ENCODE measurements at places on chromosomes 11 and 22.

GRCh38 chr11:73566422-73566821 lies 31.5 kb downstream of the FAM168A start:
- DNase-seq: no peak

DNA sequence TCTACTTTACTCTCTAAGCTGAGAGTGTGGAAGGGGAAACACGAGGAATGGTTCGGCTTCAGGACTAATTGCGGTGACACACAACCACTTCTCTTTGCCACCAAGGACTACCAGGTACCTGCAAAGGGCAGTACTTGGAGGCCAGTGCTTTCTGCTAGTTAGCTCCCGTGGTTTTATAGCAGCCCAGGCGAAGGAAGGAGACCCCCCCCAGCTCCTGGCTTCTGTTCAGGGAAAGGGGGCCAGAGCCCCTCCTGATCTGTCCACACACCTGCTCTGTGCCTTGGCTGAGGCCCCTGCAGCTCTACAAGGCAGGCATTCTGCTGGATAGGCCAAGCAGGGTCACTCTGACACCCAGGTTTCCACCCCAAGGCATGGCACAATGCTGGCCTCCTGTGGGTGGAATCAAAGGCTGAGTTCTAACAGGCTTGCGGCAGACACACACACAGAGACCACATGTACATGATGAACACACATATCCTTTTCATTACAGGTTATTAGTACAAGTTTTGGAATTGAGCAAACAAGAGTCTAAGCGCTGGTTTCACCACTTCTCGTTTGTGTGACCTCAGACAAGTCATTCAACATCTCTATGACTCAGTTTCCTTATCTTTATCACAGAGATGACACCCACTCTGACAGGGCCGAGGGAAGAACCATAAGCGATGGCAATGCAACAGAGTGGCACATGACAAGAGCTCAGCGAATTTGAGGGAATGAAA lies 7.5 kb downstream of the SERPIND1 start:
- no peak for DNase-seq

- DNase-seq: no peak
Measured at GRCh38 chr11:130439876-130440275, 8.6 kb upstream of the ADAMTS15 start.

DNA sequence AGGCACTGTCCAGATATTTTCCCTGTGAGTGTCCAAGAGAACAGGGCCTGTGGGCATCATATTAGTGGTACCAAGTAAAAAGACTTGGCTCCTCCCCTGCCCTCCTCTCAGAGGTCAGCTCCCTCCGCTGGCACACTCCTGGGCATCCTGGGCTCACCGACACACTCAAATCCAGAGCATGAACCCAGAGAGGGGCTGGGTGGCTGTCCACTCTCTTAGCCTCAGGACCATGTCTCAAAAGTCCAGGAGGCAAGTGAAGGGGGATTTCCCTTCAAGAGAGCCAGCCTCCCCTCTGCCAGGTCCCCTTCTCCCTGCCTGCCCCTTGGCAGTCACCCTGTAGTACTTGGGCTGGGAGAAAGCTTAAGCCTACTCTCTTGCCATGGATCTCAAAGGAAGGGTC lies 10.3 kb downstream of the BCL9L start:
- no peak for DNase-seq

DNA sequence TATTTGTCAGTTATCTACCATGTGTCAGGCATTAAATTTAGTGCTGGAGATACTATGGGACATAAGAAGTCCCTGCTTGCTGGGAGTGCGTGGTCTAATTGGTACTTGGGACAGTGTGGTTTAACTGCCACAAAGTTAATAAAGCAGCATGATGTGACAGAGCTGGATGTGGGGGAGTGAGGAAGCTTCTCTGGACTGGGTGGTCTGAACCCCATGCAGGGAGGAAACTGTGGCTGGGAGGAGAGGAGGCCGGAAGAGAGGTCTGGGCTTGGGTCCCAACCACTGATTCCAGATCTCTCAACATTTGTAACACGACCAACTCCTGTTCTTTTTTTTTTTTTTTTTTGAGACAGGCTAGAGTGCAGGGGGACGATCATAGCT lies 37.1 kb downstream of the ST3GAL4 start:
- no peak for DNase-seq

- DNase-seq: no peak
Measured at GRCh38 chr11:82756765-82757639, 23.3 kb upstream of the FAM181B start.

DNA sequence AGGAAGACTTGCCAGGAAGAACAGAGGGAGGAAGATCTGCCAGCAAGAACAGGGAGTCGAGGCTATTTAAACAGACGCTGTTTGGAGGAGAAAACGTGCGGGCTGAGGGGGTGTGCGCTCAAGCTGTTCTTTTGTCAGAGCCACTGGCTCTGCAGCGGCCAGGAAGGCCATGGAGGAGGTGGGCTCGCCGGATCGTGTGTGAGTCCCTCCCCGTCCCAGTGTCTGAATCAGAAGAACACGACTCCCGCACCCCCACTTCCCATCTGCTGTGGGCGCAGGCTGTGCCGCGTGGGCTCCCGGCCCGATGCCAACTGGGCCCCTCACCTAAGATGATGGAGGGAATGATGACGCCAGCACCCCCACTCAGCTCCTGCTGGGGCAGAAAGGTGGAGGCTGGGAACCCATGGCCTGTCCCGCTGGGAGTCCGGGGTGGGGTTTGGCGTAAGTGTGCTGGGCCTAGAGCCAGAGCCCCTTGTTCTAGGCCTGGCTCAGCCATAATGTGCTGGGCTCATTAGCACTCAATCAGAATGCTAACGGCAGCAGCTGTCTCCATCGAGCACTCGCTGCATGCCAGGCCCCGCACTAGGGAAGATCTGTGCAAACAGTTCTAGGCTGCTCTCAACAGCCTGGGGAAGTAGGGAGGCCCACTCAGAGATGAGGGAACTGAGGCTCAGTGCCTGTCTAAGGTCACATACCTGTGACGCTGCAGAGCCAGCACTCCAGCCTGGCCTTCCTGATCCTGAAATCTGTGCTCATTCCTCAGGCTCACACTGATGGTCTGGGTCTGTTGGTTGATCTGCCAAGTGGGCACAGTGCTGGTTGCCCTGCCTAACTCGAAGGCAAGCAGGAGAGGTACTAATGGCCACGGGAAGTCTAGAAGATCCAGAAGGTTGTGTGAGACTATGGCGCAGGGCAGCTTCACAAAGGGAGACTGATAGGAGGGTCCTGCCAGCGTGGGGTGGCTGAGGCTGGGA lies 11.5 kb downstream of the NPTXR start:
- no peak for DNase-seq

DNA sequence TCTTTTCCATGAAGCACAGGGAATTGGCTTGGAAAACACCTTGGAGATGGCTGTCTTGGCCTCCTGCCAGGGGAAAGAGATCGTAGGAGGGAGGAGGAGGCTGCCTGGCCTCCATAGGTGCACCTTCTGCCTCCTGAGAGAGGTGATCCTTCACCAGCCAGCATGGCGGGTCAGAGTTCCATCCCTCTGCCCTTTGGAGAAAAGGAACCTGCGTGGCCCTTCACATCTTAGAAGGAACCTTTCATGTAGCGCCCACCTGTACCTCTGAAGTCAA lies 58.2 kb upstream of the DRD2 start:
- DNase-seq: no peak

DNA sequence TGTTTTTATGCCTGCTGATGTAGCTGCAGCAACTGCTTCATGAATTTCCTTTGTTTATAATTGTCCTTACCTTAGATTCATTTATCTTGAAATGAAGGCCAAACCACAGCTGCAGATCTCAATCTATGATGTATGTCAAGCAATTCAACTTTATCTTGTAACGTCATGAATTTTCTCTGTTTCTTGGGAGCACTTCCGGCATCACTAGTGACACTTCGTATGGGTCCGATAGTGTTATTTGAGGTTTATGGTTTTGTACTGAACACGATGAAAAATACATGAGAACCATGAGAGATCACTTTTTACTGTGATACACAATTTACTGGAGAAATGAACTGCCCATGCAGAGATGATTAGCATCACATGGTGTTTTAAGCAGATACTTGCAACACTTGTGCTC lies 98.5 kb downstream of the CSTPP1 start:
- no peak for DNase-seq

DNA sequence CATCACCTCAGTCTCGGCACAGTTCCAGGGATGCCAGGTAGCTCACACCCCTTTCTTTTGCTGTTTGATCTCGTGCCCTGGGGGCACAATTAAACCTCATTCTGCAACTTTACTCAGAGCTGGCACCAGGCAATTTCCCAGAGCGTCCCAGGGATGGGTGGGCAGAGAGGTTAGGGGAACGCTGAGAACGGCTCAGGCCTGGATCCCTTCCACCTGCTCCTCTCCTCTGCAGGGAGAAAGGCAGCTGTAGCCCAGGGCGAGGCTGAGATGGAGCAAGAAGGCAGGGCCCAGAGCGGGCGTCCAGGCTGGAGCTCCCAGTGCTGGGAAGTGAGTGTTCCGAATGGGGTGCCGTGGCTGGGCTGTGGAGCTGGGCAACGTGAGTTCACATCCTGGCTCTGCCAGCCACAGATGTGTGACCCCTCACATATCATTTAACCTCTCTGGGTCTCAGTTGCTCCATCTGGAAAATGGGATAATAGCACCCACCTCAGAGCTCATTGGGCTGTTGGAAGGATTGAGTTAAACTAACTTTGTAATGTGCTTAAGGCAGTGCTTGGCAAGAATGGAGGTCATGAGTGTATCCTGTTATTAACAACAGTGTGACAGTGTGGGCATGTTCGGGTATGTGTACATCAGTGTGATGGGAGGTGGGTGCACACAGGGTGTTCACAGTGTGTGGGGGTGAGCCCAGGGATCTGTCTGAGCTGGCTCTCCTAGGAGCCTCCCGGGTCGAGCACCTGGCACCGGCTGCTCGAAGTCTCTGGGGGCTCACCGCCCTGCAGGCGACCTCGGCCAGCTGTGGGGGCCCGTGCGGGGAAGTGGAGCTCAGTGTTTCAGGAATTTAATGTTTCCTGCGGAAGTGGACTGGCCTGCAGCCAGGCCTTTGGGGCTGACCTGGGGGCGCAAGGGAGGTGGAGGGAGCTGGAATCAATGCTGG lies 15.5 kb downstream of the OTUB1 start:
- no peak for DNase-seq

DNA sequence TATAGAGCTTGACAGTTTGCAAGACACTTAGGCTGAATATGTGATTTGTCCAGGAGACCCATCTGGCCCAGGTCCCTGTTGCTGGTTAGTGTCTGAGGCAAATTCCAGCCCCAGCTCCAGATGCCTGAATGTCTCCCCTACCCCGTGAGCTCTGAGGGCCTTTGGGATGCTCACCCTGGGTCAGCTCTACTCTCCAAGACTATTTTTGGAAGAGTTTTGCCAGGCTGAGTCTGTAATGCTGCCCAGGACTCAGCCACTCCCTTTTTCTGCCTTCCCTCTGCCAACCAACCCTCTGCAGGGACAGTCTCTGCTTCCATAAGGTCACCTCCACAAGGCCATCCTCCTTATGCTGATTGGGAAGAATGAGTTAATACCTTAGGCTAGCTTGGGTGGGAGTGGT lies 66.3 kb downstream of the CABIN1 start:
- no peak for DNase-seq

DNA sequence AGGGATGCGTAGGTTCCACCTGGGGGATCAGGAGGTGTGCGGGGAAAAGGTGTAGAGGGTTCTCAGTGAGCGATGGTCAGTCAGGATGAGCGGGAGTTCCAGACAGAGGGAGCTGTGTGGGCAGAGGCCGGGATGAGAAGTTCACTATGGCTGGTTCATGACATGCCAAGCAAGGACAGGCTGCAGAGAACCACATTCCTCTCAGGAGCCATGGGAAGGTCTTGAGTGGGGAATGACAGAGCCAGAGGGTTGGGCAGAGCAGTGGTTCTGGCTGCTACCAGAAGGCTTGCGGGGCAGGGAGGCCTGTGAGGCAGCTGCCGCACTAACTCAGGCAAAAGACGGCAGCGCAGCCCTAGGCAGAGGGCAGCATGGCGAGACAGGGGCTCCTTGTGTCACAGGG lies 66.1 kb downstream of the SCUBE1 start:
- DNase-seq: no peak

GRCh38 chr22:46376908-46377524 lies 41.5 kb downstream of the TRMU start:
- DNase-seq: no peak

GRCh38 chr11:109514313-109515018 lies 92.5 kb downstream of the C11orf87 start:
- DNase-seq: no peak

DNA sequence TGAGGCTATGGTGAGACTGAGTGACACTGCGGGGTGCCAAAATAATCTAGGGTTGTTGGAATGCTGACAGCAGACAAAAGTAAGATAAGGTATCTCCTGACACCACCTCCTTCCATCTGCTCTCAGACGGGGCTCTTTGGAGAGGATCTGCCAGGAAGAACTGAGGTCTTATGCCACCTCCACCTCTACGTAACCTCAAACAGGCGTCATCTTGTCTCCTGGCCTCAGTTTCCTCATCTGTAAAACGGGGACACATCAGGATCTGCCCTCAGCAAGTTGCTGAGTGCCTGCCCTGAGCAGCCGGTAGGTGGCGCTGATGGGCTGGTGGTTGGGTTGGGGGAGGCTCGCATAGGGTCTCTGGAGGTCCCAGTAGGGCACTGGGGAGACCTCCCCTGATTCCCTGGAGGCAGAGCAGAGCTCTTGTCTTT lies 1.7 kb upstream of the MYEOV start:
- peak; percentile 81 for DNase-seq

DNA sequence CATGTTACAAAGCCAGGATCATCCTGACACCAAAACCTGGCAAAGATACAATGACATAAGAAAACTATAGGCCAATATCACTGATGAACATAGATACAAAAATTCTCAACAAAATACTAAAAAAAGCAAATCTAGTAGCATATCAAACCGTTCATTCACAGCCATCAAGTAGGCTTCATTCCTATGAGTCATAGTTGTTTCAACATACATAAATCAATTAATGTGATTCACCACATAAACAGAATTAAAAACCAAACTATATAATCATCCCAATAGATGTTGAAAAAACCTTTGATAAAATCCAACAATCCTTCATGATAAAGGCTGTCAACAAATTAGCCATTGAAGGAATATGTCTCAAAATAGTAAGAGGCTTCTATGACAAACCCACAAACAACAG lies 1007.2 kb upstream of the RAG2 start:
- DNase-seq: no peak

DNA sequence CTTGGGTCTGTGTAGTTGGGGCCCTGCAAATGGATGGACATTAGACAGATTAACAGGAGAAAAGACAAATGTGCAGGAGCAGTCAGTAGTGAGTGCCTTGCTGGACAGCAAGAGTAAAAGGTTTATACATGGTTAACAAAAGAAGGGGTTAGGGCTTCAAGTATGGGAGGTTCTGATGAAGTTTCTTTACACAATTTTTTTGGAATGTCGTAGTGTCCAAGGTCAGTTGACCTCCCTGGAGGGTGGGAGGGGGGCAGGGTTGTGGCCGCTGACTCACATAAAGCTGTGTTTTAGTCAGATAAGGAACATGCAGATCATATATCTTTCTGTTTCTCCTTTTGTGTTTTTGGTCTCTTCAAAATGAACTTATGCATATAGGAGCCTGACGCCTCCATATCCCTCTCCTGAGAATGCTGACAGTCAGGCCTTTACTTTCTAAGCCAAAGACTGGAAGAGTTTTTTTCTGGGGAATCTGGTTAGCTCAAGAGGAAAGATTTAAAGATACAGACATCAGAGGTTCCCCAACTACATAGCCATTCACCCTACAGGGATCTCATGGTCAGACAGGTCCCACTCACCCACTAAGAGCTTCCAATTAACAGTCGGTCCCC lies 134.3 kb downstream of the NECTIN1 start:
- no peak for DNase-seq

GRCh38 chr22:42078469-42079318 lies 806 bp upstream of the SMDT1 start:
- no peak for DNase-seq
